Right cardiac atrium (tissue), 5 donors: ENCODE measurements at places on chromosomes 12 and 14.

DNA sequence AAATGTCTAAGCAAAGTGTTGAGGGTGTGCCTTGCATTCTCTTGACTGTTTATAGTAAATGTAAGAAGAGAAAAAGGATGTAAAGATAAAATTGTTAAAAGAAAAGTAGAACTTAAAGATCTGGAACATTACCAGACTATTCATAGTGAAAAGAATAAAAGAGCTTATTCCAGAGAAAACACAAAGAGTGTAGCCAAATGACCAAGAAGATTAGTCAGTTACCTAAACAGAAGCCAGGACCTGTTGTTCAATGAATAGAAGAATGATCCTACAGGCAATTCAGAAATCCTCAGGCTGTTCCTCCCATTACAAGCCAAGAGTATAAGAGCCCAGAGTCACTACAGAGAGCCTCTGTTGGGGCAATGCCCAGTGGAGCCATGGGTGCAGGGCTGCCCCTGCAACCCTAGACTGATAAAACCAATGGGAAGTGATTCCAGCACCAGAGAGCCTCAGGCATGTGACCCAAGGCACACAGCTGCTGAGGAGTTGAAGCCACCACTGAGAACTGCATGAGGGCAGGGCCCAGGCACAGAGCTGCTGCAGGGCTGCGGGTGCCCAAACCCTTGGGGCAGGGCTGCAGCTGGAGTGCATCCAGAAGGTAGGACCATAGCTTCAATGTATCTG is 91.1 kb upstream of the SLC38A4 start:
- no peak for DNase-seq

- no peak for DNase-seq
These were observed 85.7 kb upstream of the USP44 start for GRCh38 chr12:95637010-95637409.

- no peak for DNase-seq
These were observed 51.9 kb downstream of the SYNE3 start for GRCh38 chr14:95464514-95464913.

- DNase-seq: peak; percentile 92
These were observed 75.2 kb upstream of the FBRSL1 start for GRCh38 chr12:132414634-132415326.

DNA sequence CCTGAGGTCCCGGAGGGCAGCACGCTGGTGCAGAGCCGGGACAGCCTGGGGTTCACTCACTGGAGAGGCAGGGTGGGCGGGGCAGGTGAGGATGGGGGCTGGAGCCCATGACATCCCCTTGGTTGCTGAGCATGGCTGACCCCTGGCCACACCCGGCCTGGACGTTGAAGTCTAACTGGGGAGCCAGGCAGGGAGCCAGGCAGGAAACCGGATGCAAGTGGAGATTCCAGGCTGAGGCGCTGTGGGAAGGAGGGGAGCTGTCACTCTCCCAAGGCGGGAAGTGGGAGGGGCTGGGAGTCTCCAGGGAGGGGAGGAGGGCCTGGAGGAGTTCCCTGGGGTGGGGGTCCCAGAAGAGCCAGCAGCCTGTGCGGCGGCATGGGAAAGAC is 7.7 kb upstream of the INF2 start:
- peak; percentile 97 for DNase-seq

DNA sequence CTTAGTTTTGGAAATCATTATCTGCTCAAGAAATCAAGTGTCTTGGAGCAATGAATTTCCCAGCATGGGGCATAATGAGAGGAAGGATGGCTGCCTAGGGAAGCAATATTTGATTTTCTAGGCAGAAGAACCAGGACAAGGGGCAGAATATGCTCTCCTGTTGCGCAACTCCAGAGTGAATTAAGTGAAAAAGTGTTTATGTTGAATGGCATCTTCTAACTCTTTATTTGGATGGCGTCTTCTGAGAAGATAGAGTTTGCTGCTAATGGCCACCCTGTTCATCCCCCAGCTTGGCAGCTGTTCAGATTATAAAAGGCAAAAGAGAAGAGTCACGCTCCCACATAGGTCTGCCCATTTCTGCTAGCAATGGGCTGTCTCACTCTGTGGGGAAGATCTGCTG is 1278.1 kb downstream of the AACS start:
- DNase-seq: no peak

DNA sequence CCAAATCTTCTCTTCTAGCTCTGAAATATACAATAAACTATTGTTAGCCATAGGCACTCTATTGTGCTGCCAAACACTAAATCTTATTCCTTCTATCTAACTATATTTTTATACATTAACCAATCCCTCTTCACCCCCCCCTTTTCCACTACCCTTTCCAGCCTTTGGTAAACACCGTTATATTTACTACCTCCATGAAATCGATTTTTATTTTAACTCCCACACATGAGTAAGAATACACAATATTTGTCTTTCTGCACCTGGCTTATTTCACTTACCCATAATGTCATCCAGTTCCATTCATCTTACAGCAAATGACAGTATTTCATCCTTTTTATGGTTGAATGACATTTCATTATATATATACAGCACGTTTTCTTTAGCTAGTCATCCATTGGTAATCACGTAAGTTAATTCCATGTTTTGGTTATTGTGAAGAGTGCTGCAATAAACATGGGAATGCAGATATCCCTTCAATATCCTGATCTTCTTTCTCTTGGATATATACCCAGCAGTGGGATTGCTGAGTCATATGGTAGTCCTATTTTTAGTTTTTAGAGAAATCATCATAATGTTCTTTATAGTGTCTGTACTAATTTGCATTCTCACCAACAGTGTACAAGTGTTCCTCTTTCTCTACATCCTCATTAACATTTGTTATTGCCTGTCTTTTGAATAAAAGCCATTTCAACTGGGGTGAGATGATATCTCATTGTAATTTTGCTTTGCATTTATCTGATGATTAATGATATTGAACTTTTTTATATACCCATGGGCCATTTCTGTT is 34.2 kb upstream of the PLBD1 start:
- no peak for DNase-seq
